ENCODE measurements at places on chromosomes 1 and 21. TPM values are rescaled to one million over a fixed set of nuclear protein-coding genes. Genes with fewer than 3 reads are reported as not detected.

The SLC16A4 gene
- total RNA-seq, result 0.11 TPM

The PLEKHN1 gene
- total RNA-seq, result 2.4 TPM

The TNFSF18 gene
- total RNA-seq, result not detected

The FAM72C gene
- total RNA-seq, result 3.6 TPM

The TMOD4 gene
- total RNA-seq, result 2.3 TPM

The RIMKLA gene
- 0.96 TPM for total RNA-seq

The RNU1-2 gene
- 1,321 TPM for total RNA-seq

The COA6 gene
- 65.4 TPM for total RNA-seq

The CITED4 gene
- 3.1 TPM for total RNA-seq

The GPR89A gene
- total RNA-seq, result 28.8 TPM

The OR2T5 gene
- not detected for total RNA-seq

The NUP210L gene
- total RNA-seq, result 0.05 TPM

The CSF3R gene
- total RNA-seq, result not detected

The DMRTA2 gene
- not detected for total RNA-seq

The FMOD gene
- total RNA-seq, result 1.1 TPM

The GSTM5 gene
- total RNA-seq, result not detected

The CFHR2 gene
- total RNA-seq, result not detected

The GBP6 gene
- 0.55 TPM for total RNA-seq

The OR14A16 gene
- not detected for total RNA-seq

The ELF3 gene
- total RNA-seq, result 1.4 TPM

The PADI3 gene
- not detected for total RNA-seq

The HENMT1 gene
- total RNA-seq, result 11.9 TPM

The RNF19B gene
- 21.4 TPM for total RNA-seq

The POGK gene
- total RNA-seq, result 71.8 TPM

The ECM1 gene
- 0.50 TPM for total RNA-seq

The FMN2 gene
- not detected for total RNA-seq

The THAP3 gene
- 19.1 TPM for total RNA-seq

The XCL1 gene
- total RNA-seq, result 57.5 TPM

The ADAMTS4 gene
- 0.34 TPM for total RNA-seq

The LAX1 gene
- total RNA-seq, result 20.4 TPM

The REN gene
- total RNA-seq, result not detected

The SEC16B gene
- total RNA-seq, result not detected

The SRSF10 gene
- total RNA-seq, result 250 TPM

The STUM gene
- not detected for total RNA-seq

The ARTN gene
- total RNA-seq, result 0.33 TPM

The EVI5 gene
- 29.8 TPM for total RNA-seq

The RNF223 gene
- total RNA-seq, result 0.16 TPM

The C1orf167 gene
- not detected for total RNA-seq

The RGS8 gene
- total RNA-seq, result not detected

The ZBTB8OS gene
- total RNA-seq, result 54.2 TPM

The MAD2L2 gene
- total RNA-seq, result 63.0 TPM

Measured in activated T-cell treated with anti-CD3 and anti-CD28 coated beads, Interleukin-2, amount 50 U/mL, for 4 hours (primary cell).